ENCODE measurements at places on chromosomes 7 and 10. TPM values are rescaled to one million over a fixed set of nuclear protein-coding genes. Genes with fewer than 3 reads are reported as not detected.

The TRIP6 gene
- 34.4 TPM for total RNA-seq

The OR2A12 gene
- not detected for total RNA-seq

The FAM53B gene
- total RNA-seq = 6.1 TPM

The SLC39A12 gene
- total RNA-seq = not detected

The PYROXD2 gene
- total RNA-seq = 2.3 TPM

The ACTA2 gene
- total RNA-seq = 10.6 TPM

The KLLN gene
- total RNA-seq = 0.16 TPM

The SPAM1 gene
- not detected for total RNA-seq

The LRRTM3 gene
- total RNA-seq = not detected

The PRKG1 gene
- total RNA-seq = not detected

The OPN1SW gene
- not detected for total RNA-seq

Measured in activated naive CD4-positive, alpha-beta T cell treated with anti-CD3 and anti-CD28 coated beads, Interleukin-2, amount 50 U/mL, for 72 hours (primary cell).